Foreskin keratinocyte (primary cell): ENCODE measurements at places on chromosomes 5 and 9. TPM values are rescaled to one million over a fixed set of nuclear protein-coding genes. Genes with fewer than 3 reads are reported as not detected.

The ALDOB gene
- total RNA-seq = not detected in 2 replicates

The JAKMIP2 gene
- total RNA-seq = not detected in 2 replicates

The MAN2A1 gene
- 55.0 and 59.1 TPM in 2 replicates for total RNA-seq

The LCN6 gene
- total RNA-seq = not detected in 2 replicates

The CYSTM1 gene
- 39.0 and 44.8 TPM in 2 replicates for total RNA-seq

The XRCC4 gene
- 11.1 and 12.2 TPM in 2 replicates for total RNA-seq

The KIF20A gene
- total RNA-seq = 52.7 and 60.7 TPM in 2 replicates

The GRXCR2 gene
- total RNA-seq = not detected in 2 replicates

The FRRS1L gene
- total RNA-seq = 0.04 TPM in 1 of 2 replicates, not detected in the other

GRCh38 chr5:138705007-138705406 is 48.2 kb upstream of the CTNNA1 start:
- no peak for DNase-seq

- DNase-seq = peak; percentile 4
Observed at GRCh38 chr5:134948911-134949310, 18.8 kb upstream of the CATSPER3 start.

DNA sequence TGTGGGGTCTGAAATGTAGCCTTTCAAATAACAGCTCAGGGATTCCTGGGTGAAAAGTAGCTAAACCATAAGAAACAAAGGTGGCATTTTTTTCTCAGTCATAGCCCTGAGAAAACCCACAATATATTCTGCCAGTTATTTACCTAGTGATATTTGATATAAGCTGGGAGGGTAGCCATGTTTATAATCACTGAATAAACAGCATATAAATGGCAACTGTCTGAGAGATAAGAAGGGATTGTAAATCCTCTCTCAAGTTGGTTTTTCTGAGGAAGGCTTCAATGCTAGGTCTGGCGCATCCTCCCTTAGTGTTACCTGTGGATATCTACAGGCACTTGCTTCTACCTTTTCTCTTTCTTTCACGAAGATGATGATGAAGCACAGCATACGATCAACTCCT is 1080.5 kb upstream of the DMAC1 start:
- no peak for DNase-seq

- no peak for DNase-seq
Observed at GRCh38 chr5:145965804-145966203, 29.4 kb downstream of the SH3RF2 start.

DNA sequence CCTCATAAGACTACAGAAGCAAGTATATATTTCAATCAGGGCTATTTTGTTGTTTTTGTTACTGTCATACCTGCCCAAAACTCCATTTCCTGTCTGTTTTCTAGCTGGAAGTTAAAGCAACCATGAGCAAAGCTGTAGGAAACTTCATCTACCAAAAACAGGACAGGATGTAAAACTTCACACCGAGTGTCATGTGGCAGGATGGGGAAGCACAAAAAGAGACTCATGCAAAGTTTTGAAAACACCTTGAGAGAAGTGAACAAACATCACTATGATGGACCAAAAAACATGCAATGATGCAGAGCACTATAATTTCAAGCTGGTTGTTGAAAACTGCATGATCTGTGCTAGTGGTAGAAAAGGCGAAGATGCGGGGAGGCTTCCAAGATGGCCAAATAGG is 6.3 kb upstream of the GZMA start:
- DNase-seq = no peak

GRCh38 chr9:123550012-123550411 is 194.0 kb downstream of the CRB2 start:
- no peak for DNase-seq

- DNase-seq = peak; percentile 90
Observed at GRCh38 chr9:74760031-74760700, 127.6 kb downstream of the TRPM6 start.

DNA sequence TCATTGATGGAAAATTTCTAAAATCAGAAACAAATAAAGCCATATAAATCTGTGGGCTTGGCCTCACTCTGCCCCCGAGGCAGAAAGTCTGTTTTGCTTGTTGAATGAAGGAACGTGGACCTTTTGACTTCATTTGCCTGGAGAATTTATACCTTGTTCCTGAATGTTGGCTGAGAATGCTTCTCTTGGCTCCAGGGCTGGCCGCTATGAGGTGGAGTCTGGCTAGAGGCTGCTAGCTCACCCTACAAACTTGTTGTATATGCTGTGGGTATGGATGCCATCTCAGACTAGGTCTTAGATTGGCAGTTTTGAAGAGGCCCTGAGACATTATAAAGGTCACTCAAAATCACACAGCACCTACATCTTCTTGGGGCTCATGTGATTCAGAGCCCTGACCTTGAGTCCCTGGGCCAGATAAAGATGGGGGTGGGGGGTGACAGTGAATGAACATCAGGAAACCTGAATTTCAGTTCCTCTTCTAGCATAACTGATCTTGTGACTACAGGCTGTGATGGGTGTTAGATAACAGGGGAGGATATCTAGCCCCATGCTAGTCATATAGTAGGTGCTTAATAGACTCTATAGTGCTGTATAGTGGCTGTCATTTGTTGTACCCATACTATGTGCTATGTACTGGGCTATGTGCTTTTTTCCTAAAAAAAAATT is 2.8 kb downstream of the GM2A start:
- no peak for DNase-seq

GRCh38 chr5:161094411-161094810 is 242.4 kb upstream of the ATP10B start:
- DNase-seq = peak; percentile 20

- no peak for DNase-seq
Observed at GRCh38 chr5:1090538-1090937, 21.3 kb downstream of the SLC12A7 start.

- peak; percentile 66 for DNase-seq
Observed at GRCh38 chr9:69471433-69471832, 146.4 kb downstream of the ENTREP1 start.

GRCh38 chr5:146273109-146273508 is 65.5 kb upstream of the POU4F3 start:
- no peak for DNase-seq

- no peak for DNase-seq
Observed at GRCh38 chr5:58681943-58682342, 99.1 kb downstream of the RAB3C start.

DNA sequence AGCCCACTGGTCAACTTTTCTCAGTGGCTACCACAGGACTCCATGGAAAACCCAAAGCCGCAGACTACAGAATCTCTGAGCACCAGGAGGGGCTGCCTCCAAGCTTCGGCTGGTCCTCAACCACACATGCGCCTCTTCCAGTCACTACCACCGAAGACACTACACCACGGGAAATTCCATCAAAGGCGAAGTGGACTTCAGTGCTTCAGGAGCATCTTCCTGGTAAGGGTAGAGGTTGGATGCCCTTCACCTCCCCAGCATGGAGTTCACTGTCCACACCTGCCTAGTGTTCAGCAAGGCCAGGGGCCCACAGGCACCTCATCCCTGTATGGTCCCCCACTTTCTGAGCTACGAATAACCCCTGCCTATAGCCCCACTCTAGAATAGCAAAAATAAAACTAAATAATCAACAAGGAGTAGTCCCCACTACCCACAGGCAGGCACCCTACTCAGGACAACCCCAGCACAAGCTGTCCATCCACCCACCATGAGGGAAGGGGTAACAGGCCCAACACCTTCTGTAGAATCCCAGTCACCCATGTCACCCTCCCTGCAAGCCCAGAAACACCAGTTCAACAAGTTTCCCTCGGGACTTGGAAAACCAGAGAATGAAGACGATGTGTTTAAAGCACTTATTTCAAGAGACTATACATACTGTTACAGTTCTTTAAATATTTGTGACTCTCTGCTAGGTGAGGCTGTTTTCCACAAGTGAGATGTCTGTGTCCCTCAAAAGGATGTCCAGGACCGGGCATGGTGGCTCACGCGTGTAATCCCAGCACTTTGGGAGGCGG is 2.6 kb downstream of the VDAC1 start:
- DNase-seq = no peak

GRCh38 chr9:12889402-12890106 is 114.7 kb downstream of the LURAP1L start:
- no peak for DNase-seq

DNA sequence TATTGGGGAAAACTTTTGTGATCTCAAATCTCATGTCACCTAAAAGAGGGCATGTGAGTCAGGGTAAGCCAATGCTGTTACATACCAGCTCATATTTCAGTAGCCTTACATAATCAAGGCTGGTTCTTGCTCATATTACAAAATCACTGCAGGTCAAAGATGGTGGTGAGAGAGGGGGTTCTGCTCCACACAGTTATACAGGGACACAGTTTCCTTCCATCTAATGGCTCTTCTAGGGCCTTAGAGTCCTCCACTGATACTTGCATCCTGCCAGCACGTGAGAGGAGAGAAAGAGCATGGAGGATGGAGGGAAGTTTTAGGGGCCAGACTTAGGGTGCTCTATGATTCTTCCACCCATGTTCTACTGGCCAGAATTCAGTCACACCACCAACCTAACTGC is 130.0 kb downstream of the LIFR start:
- peak; percentile 42 for DNase-seq

DNA sequence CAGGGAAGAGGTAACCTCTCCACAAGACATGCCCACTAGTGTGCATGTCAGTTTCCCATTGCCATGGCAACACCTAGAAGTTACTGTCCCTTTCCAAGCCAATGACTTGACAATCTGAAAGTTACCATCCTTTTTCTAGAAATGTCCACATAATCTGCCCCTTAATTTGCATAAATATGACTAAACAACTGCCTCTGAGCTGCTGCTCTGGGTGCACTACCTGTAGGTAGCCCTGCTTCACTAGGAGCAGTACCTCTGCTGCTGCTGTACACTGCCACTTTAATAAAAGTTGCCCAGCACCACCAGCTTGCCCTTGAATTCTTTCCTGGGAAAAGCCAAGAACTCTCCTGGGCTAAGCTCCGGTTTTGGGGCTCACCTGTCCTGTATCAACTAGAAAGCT is 392.4 kb downstream of the NTRK2 start:
- no peak for DNase-seq

DNA sequence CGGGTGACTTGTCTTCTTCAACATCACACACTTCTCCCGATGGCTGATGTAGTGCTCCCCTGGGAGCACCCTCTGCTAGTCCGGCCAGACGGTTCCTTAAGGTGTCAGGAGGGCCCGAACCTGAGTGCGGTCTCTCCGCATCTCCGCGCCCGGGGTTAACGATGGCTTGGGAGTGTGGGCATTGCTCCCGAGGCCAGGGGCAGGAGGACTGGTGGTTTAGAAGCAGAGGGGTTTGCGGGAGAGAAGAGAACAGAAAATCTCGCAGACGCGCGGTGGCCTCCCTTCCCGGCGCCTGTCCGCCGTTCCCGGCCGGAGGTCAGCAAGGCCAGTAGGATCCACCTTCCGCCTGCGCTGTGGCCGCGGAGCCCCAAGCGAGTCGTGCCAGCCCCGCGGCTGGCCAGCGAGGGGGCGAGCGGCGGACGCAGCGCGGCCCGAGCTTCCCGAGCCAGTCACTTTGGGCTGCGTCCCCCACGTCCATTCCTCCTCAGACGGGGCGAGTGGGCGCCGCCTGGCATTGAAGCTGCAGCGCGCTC is 700 bp downstream of the CDO1 start:
- no peak for DNase-seq

DNA sequence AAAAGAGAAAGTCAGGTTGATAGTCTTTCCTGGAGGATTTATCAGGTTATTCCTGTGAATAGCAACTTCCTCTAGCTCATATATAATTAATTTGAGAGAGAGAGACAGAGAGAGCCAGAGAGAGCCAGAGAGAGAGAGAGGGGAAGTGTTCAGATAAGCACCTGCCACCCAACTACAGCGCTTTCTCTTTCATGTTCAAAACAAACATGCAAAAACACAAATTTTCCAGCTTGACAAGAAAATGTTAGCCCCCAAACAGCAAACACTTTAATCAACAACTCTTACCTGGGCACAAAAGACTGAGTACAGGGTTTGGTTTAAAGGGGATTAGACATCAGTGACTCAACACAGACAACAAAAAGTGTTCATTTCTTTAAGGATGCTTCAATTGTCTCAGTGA is 61.7 kb upstream of the PLPP6 start:
- no peak for DNase-seq

GRCh38 chr5:141495453-141495811 is 6.6 kb downstream of the PCDHGC5 start:
- no peak for DNase-seq

GRCh38 chr5:147760086-147760875 is 22.2 kb downstream of the JAKMIP2 start:
- no peak for DNase-seq

DNA sequence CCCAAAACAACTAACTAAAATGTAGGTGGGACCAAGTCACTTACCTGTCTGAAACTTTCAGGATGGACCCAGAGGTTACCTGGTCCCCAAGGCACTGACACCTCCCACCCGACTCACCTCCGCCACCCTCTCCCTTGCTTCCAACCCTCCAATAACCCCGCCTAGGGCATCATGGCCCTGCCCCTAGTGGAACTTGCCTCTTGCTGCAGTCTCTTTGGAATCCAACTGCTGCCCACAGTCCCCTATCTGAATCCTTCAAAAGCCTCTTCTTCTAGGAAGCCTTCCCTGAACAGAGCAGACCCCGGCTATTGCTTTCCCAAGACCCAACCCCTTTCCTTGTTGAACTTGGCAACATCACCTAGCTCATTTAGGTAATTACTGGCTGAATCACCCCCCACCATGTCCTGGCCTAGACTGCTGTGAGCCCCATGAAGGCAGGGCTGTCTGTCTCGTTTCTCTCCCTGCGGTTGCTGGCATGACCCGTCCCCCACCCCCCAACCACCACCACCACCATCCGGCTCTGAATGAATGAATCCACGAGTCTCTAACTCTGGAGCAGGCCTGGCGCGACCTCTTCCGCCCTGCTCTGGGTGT is 9.4 kb downstream of the CRB2 start:
- DNase-seq = no peak

DNA sequence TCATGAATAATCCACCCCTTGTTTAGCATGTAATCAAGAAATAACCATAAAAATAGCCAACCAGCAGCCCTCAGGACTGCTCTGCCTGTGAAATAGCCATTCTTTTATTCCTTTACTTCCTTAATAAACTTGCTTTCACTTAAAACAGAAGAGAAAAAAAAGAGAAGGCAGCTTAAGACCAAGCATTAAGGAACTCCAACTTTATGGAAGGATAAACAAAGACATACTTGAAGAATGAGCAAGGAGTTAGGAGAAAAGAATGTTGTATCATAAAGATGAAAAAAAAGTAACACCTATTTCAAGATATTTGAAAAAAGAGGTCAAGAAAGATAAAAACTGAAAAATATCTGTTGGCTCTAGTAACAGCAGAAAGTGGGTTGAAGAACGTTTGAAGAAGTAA is 107.6 kb downstream of the RNF180 start:
- no peak for DNase-seq
